ENCODE measurements at places on chromosomes 2 and 18. TPM values are rescaled to one million over a fixed set of nuclear protein-coding genes. Genes with fewer than 3 reads are reported as not detected.

- H3K27me3 ChIP-seq: no peaks in the 10 kb centered on the region
- no peaks in the 10 kb centered on the region for H3K4me1 ChIP-seq
- H3K4me3 ChIP-seq: no peak overlapping the region
Observed at GRCh38 chr18:60157810-60158209, 214.8 kb downstream of the MC4R start.

DNA sequence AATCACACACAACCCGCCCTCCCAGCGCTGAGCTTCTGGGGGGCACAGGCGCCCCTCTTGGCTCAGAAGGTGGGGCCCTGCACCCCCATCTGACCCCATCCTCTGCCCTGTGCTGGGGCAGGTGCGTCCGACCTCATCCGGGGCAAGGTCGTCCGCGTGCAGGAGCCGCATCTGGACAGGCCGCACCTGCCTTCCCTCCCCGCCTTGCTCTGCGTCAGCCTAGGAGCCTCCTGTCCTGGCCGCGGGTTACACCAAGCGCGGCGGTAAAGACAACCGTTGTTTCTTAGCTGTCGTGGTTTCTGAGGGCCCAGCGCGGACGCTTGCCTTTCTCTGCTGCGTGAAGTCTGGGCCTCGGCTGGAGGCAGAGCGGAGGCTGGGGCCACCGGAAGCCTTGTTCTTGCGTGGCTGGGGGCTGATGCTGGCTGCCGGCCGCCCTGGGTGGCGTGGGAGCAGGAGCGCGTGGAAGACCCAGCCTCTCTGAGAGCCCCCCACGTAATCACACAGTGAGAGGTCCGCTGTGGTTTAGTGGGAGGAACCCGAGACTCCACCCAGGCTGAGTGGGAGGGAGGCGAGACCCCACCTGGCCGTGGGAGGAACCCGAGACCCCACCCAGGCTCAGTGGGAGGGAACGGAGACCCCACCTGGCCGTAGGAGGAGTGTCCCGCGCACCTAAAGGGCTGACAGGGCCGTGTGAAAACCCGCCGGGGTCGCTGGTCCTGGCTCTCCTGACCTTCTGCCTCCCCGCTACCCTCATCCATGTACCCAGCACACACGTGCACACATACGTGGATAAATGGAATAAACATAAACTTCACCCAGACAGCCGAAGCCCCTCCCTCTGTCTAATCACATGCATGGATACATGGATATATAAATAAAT lies 51.8 kb downstream of the KCNG2 start:
- H3K27ac ChIP-seq: no peak overlapping the region
- H3K4me3 ChIP-seq: no peak overlapping the region
- no peaks in the 10 kb centered on the region for H3K27me3 ChIP-seq
- no peaks in the 10 kb centered on the region for H3K36me3 ChIP-seq
- no peak for DNase-seq
- H3K4me1 ChIP-seq: no peaks in the 10 kb centered on the region

DLX2 gene
- total RNA-seq: not detected

- no peak for DNase-seq
- H3K36me3 ChIP-seq: no peaks in the 10 kb centered on the region
- H3K4me1 ChIP-seq: no peaks in the 10 kb centered on the region
- no peak overlapping the region for H3K27ac ChIP-seq
Observed at GRCh38 chr2:73258913-73259215, 24.8 kb downstream of the CCT7 start.

- no peak overlapping the region for H3K27ac ChIP-seq
- no peaks in the 10 kb centered on the region for H3K27me3 ChIP-seq
- DNase-seq: no peak
- H3K4me1 ChIP-seq: no peaks in the 10 kb centered on the region
- H3K36me3 ChIP-seq: no peaks in the 10 kb centered on the region
Observed at GRCh38 chr18:53944721-53945120, 279.7 kb downstream of the MBD2 start.

CTAGE1 gene
- total RNA-seq: not detected

TMEM182 gene
- total RNA-seq: 0.33 TPM

DNA sequence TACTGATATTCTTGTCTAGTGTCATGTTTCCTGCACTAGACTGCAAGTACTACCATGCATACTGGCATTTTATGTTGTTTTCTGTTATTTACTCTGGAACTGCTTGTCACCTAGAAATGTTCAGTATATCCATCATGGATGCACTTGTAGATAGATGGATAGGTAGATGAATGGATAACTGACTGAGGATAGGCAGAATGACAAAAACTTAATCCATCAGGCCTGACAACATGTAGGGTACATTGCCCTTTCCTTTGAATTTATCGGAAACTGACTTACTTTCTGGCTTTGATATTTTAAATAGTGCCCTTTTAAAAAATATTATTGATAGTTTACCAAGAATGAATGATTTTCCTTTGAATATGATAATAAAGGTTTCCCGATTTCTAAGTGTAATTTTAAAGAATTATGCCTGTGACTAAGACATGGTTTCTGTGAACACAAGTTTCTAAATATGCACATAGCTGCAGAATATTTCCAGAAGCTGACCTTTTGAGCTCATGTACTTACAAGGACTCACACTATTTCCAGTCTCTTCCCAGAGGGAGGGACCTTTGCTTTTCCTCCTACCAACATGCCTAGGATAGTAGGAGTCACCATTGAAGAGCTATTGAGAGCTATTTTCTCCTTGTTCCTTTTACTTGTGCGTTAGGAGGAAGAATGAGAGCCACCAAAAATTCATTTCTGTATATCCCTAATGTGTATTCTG lies 81.3 kb downstream of the ANKRD12 start:
- H3K4me1 ChIP-seq: no peaks in the 10 kb centered on the region
- H3K36me3 ChIP-seq: no peaks in the 10 kb centered on the region
- no peak overlapping the region for H3K4me3 ChIP-seq
- H3K27ac ChIP-seq: no peak overlapping the region

GRCh38 chr18:79643054-79643984 lies 36.3 kb upstream of the CTDP1 start:
- no peak overlapping the region for H3K4me3 ChIP-seq
- no peaks in the 10 kb centered on the region for H3K36me3 ChIP-seq
- H3K27me3 ChIP-seq: no peaks in the 10 kb centered on the region
- no peak overlapping the region for H3K27ac ChIP-seq
- DNase-seq: no peak
- no peaks in the 10 kb centered on the region for H3K4me1 ChIP-seq

DNA sequence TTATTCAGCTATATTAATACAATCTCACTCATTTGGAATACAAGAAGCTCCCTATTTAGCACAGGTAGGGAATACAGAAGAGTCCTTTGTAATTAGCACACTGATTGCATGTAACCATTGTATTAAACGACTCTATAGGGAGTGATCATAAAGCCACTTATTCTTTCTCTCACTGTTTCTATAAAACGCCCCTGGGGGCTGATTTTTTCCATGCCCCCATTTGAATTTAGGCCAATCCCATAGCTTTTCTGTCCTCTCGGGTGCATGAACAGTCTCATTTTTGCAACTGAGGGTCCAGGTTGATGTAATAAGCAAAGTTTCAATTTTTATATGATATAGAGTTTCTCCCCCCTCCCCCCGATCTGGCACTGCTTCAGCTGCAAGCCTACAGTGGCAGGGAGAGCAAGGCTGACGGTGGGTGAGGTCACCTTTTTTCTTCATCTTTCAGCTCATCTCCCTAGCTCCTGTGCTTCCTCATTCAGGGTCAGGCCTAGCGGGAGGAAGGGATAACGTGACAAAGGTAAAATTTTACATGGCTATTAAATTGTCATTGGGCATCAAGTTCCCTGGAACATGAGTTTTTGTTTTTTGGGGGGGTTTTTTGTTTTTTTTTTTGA lies 45.7 kb downstream of the GAD1 start:
- no peak overlapping the region for H3K4me3 ChIP-seq
- H3K36me3 ChIP-seq: no peaks in the 10 kb centered on the region
- H3K4me1 ChIP-seq: no peaks in the 10 kb centered on the region
